ENCODE measurements at places on chromosomes 11 and 22.

DNA sequence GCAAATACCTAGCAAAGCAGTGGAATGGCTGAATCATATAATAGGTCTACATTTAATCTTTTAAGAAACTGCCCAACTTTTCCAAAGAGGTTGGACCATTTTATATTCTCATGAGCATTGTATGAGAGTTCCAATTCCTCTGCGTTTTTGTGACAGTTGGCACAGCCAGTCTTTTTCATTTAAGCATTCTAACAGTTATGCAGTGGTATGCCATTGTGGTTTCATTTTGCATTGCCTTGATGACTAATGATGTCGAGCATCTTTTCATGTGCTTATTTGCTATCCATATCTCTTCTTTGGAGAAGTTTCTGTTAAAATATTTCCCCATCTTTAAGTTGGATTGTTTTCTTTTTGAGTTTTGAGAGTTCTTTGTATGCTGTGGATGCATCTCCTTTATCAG is 38.7 kb downstream of the EIF3F start:
- DNase-seq = no peak

DNA sequence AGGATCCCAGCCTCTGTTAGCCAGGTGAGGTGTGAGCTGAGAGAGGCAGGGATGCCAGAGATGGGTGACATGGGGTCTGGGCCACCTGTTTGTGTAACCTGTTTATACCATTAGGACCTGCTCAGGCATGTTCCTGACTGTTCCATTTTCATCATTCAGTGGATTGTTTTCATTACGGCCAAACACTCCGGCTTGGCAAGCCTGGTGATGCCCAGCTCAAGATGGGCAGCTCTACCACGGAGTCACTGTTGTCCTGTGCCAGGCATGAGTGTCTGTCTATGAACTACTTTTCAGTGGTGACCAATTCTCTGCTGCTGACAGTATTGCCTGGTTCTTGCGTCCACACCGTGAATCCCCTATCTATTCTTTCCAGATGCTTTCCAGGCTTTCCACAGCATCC is 71.5 kb upstream of the SLC22A12 start:
- no peak for DNase-seq

DNA sequence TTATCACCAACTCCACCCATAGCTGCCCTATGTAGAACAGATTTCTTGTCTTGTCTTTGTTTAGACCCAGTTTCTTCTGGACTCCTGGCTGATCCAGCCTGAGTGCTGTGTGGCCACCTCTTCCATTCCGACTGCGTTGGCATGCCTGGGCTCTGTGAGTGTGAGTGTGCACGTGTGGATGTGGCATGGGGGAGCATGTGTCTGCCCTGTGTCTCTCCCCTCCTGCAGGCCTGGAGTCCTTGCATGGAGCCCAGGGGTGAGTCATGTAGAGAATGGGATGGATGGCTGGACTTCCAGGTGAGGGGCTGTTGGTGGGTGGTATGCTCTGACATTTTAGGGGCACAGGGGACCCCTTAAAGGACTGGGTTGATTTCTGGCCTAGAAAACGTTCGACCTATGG is 194.7 kb downstream of the GRIK4 start:
- DNase-seq = no peak

DNA sequence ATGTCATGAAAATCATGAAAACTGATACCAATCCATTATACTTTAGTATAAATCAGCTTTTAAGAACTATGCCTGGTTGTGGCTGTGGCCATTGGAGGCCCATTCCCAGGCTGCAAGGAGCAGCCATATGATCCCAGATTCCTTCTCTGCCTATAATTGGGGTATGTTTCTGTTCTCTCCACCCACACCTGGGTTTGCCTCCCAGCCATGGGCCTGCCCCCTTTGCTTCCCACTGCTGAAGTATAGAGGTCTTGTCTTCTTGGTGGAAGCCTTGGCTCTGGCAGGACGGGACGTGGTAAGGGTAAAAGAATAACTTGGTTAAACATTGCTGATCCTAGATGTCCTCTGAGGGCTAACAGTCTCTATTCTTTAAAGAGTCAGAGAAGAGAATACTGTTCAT is 2.4 kb downstream of the MICAL2 start:
- DNase-seq = no peak

DNA sequence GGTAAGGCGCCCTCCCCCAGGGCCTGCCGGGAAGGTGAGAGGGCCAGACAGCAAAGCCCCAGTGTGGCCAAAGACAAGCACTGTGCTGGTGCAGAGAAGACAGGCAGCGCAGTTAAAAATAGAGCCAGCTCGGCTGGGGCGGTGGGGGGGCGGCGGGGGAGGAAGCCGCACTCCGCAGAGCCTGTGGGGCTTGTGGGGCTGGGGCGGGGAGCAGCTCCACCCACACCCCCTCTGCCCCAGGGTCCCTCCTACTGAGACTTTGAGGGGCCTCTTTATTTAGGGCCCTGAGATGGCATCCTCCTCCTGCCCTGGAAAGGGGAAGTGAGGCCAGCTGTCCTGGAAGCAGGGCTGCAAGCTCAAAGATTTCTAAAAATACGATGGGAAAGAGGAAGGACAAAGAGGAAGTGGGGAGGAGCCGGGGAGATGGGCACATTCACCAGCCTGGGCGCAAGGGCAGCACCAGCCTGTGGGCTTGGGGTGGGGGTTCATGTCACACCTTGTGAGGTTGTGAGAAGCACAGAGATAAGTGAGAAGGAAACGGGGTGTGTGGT is 2.6 kb downstream of the CYTH4 start:
- peak; percentile 28 for DNase-seq

- no peak for DNase-seq
Measured at GRCh38 chr22:19289475-19290161, 1.9 kb downstream of the CLTCL1 start.

Data from activated T-helper 9 cell treated with anti-CD3 and anti-CD28 coated beads, Interleukin-2, amount 50 U/mL, for 16 hours (primary cell).